Liver (tissue), 10 donors: ENCODE measurements at places on chromosomes 7 and 10.

GRCh38 chr7:123329988-123330643 lies 130.3 kb upstream of the SLC13A1 start:
- H3K4me3 ChIP-seq = peak overlapping the region; percentile 14

DNA sequence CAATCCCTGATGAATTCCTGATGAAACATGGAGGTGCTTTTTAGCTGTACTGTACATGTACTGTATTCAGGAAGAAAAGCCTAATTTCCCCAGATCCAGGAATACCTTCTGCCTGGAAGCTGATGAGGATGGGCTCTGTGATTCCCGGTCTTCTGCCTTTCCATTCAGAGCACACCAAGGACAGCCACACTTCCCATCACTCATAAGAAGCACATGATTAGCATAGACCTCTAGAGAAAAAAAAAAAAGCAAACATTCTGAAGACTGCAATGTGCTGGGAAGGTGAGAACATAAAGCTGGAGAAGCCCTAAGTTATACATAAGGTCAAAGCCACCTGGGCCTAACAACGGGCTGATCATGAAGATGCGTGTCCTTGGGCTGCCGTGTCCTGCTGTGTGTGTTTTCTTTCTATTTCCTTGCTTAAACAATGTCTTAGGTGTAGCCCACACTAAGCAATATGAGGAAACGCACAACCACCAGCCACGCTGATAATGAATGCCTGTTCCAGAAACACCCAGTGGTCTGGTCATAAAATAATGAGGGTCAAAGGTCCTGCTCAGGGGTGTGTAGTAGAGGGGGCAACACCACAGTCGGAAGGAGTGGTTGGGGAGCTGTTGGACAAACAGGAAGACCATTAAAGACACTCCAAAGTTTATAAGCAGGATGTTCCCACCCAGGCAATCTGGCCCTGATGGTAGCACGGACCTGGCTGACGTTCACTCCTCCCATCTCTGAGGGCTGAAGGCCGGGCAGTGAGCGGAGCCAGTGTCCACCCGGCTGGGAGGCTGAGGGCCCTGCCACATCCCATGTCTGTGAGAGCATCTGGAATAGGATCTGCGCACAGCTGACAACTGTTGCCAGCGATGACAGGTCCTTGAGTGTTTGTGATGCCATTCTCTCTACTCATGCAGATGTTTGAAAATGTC lies 7.9 kb downstream of the PKD1L1 start:
- no peaks in the 10 kb centered on the region for H3K36me3 ChIP-seq
- no peak for DNase-seq
- H3K27ac ChIP-seq = peak overlapping the region; percentile 15
- no peaks in the 10 kb centered on the region for H3K27me3 ChIP-seq

GRCh38 chr7:148883266-148884048 lies 634 bp downstream of the EZH2 start:
- peak overlapping the region; percentile 91 for H3K4me3 ChIP-seq
- H3K27me3 ChIP-seq = no peaks in the 10 kb centered on the region
- H3K27ac ChIP-seq = peak overlapping the region; percentile 54
- no peaks in the 10 kb centered on the region for H3K36me3 ChIP-seq

DNA sequence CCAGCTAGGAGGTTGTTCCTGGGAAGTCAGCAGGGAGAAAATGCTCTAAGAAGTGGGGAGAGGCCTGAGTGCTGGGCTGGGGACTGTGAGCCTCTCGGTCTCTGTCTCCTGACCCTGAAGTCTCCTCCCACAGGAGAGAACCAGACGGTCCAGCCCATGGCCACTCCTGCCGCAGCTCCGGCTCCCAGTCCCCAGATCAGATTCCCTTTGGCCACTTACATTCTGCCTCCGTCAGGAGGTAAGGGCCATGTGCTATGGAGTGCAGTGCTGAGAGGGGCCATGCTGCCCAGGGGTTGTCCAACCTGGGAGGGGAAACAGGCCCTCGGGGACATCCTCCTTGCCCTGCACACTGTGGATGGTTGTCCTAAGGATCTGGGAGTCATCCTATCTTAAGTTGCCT lies 21.3 kb upstream of the ZNF467 start:
- H3K4me1 ChIP-seq = peaks cover 2% of the 10 kb centered on the region
- H3K4me3 ChIP-seq = no peak overlapping the region
- no peaks in the 10 kb centered on the region for H3K36me3 ChIP-seq
- DNase-seq = no peak
- H3K27ac ChIP-seq = no peak overlapping the region

DNA sequence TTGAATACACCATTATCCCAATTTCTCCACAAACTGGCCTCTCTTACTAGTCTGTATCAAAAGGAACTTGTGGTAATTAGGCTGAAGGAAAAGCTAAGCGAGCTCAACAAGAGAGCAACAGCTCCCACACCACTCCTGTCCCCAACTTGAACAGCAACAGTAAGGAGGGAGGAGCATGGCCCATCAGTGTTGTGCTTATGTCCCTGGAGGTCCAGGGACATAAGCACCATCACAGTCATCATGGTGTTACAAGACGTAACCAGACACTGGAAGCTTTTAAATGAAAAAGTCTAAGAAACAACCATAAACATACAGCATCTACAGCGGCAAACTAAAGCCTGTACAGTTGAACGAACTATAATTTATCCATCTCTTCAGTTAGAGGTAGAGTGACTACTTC lies 989 bp downstream of the ERLIN1 start:
- DNase-seq = no peak
- H3K4me3 ChIP-seq = peak overlapping the region; percentile 89
- no peaks in the 10 kb centered on the region for H3K27me3 ChIP-seq
- no peaks in the 10 kb centered on the region for H3K36me3 ChIP-seq
- H3K4me1 ChIP-seq = peaks cover 22% of the 10 kb centered on the region

GRCh38 chr7:26458466-26459145 lies 166.9 kb downstream of the SNX10 start:
- H3K4me3 ChIP-seq = no peak overlapping the region
- no peak overlapping the region for H3K27ac ChIP-seq
- no peaks in the 10 kb centered on the region for H3K36me3 ChIP-seq
- no peaks in the 10 kb centered on the region for H3K4me1 ChIP-seq
- DNase-seq = no peak
- H3K27me3 ChIP-seq = no peaks in the 10 kb centered on the region

DNA sequence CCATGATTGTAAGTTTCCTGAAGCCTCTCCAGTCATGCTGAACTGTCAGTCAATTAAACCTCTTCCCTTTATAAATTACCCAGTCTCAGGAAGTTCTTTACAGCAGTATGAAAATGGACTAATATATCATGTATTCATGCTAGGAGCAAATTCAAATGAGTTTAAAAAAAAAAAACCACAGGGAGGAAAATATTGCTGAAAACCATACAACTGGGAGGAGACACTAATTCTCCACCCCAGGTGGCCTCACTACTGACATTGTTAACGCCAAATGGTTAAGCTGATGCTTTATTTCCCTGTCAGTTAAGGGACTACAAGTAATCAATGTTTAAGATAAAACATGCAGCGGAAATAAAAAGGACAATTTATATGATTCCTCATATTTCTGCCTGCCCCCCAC lies 55.1 kb downstream of the PDE1C start:
- H3K27me3 ChIP-seq = no peaks in the 10 kb centered on the region
- DNase-seq = no peak
- H3K36me3 ChIP-seq = no peaks in the 10 kb centered on the region
- no peak overlapping the region for H3K27ac ChIP-seq
- H3K4me1 ChIP-seq = no peaks in the 10 kb centered on the region
- no peak overlapping the region for H3K4me3 ChIP-seq

- H3K36me3 ChIP-seq = no peaks in the 10 kb centered on the region
- H3K4me3 ChIP-seq = no peak overlapping the region
- no peaks in the 10 kb centered on the region for H3K27me3 ChIP-seq
- H3K4me1 ChIP-seq = peaks cover 2% of the 10 kb centered on the region
- no peak for DNase-seq
Measured at GRCh38 chr10:7902413-7902812, 84.1 kb downstream of the TAF3 start.

- no peak overlapping the region for H3K27ac ChIP-seq
- no peak for DNase-seq
- H3K36me3 ChIP-seq = no peaks in the 10 kb centered on the region
- no peaks in the 10 kb centered on the region for H3K4me1 ChIP-seq
- H3K27me3 ChIP-seq = no peaks in the 10 kb centered on the region
Measured at GRCh38 chr7:129115676-129116075, 28.8 kb upstream of the TSPAN33 start.
